ENCODE measurements at places on chromosomes 11 and 22.

DNA sequence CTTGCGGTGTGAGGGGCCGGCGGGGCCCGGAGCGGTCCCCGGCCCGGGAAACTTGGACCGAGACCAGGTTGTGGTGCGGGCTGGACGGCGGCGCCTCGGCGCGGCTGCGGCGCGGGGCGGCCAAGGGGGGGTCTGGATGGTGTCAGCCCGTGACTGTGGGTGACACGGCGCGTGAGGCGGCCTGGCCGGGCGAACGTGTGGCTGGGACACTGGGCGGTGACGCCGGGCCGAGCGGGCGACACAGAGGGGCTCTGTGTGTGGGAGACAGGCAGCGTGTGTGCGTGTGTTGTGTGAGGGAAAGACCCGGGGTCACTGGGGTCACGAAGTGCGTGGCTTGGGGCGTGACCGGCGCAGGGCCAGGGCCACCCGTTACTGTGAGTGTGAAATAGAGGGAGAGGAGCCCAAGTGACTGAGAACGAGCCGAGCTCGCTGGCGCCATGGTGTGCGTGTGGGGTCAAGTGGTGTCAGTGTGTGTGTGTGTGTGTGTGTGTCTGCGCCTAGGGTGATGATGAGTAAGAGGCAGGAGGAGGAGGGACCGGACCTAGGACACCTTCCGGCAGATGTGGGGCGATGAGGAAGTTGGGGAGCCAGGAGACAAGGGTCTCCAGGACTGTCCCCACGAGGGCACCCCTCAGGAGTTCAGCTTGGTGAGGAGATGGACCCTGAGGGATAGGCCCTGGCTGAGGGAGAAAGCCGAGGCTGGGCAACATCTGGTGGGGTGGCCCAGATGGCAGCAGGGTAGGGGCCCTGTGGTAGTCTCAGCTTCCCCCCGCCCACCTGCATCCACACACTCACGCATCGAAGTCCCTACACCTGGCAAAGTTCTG is 817 bp downstream of the RELT start:
- peak; percentile 36 for DNase-seq

GRCh38 chr11:6617315-6617781 is 1.9 kb downstream of the TPP1 start:
- no peak for DNase-seq

DNA sequence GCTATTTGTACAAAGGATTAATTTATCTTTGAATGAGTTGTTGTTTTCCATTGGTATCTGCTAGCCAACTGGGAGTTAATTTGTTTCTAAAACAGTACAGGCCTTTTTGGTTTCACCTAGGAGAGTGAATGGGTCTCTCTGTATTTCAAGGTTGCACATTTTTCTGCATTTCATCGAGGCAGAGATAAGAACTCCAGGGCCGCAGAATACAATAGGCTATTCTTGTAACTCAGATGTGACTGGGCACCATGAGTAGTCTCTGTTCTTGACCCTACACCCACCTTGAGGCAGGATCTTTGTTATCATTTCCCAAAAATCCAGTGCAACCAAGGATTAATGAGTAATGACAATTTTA is 51.7 kb upstream of the OR9Q1 start:
- no peak for DNase-seq

- DNase-seq = no peak
These were observed 12.9 kb downstream of the TRIM29 start for GRCh38 chr11:120125024-120125423.

- peak; percentile 53 for DNase-seq
These were observed 49.5 kb downstream of the MCHR1 start for GRCh38 chr22:40728731-40729189.

- no peak for DNase-seq
These were observed 8.9 kb upstream of the ST3GAL4 start for GRCh38 chr11:126346586-126346940.

- DNase-seq = no peak
These were observed 112.9 kb downstream of the KIF18A start for GRCh38 chr11:27995083-27995482.

DNA sequence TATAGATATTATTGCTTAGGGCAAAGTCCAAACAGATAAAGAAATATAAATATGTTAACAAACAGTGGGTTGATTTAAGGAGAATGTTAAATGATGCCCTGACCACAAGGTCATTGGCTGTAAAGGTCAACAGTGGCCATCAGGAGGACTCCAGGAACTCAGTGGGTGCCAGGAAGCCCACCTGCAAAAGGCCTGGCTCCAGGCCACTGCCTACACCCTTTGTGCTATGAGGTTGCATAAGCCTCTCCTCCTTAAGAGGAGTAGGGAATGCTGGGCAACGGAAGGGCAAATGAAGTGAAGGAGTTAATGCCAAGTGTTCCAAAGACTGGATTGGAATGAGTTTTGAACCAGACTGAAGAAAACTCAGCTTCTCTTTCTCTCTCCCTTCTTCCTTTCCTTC is 73.3 kb upstream of the ALX4 start:
- DNase-seq = no peak

DNA sequence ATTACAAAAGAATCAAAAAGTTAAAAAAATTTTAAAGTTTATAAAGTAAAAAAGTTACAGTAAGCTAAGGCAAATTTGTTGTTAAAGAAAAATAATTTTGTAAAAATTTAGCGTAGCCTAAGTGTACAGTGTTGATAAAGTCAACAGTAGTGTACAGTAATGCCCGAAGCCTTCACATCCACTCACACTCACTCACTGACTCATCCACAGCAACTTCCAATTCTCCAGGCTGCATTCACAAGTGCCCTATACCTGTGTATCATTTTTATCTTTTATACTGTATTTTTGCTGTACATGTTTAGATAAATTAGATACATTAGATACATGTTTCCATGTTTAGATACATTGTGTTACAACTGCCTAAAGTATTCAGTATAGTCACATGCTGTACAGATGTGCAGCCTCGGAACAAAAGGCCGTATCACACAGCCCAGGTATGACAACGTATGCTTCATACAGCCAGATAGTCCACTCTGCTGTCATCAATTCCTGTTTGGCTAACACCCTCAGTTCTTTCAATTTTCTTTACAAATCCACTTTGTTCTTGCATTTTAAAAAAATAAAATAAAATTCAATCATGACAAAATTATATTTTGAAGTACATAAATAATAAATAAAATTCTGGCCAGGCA is 80.7 kb downstream of the RBFOX2 start:
- no peak for DNase-seq

DNA sequence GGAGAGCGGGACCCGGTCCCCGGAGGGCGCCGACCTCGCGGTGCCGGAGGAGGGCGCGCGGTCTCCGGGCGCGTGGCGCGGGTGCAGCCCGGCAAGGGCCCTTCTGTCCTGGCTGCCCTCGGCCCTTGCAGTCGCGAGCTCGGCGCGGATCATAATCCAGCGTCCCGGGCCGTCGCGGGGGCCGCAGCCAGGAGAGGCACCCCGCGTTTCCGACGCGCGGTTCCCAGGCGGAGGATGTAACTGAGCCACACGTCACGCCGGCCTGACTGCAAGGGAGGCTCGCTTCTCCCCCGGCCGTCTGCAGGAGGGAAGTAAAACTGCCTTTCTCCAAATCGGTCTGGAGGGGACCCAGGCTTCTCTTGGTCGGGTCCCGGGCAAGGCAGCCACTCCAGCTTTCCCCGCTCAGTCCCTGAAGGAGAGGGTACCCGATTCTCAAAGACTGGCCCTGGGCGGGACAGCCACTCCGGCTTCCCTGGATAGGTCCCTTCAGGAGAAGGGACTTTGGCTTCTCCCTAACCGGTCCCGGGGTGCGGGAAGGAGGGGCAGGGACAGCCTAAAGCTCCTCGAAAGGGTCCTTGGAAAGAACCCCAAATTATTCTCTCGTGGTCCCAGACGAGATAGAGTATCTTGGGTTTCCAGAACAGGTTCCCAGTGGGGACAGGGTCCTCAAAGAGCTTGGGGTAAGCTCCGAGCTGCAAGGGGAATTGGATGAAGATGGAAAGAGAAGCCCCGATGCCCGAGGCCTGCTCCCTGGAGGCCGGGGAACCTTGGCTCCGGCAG is 836 bp downstream of the SPON1 start:
- no peak for DNase-seq

- DNase-seq = no peak
These were observed 108.4 kb upstream of the ZC3H12C start for GRCh38 chr11:109984634-109985289.

DNA sequence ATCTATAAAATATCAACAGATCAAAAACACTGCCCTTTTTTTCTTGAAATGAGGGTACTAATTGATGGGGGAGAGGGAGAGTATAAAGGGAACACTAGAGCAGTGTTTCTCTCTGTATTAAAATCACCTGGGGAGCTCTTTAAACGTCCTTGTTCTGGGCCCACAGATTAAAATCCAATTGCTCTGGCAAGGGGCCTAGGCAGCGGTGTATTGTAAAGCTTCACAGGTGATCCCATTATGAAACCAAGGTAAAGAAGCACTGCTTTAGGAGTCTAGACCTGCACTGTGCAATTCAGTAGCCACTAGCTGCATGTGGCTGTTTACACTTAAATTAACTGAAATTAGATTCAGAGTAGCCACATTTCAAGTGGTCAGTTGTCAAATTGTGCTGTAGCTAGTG is 3.0 kb downstream of the AQP11 start:
- DNase-seq = no peak

DNA sequence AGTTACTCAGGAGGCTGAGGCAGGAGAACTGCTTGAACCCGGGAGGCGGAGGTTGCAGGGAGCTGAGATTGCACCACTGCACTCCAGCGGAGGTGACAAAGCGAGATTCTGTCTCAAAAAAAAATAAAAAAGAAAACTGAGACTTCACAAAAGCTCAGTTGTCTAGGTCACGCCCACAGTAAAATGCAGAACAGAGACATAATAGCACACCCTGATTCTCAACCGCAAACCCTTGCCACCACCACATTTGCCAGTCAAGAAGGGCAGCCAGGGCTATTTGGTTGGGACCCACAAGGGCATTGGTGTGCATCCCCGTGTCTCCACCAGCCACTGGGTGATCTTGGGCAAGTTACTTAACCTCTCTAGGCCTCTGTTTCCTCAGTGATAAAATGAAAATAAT is 25.4 kb downstream of the CREB3L1 start:
- no peak for DNase-seq

DNA sequence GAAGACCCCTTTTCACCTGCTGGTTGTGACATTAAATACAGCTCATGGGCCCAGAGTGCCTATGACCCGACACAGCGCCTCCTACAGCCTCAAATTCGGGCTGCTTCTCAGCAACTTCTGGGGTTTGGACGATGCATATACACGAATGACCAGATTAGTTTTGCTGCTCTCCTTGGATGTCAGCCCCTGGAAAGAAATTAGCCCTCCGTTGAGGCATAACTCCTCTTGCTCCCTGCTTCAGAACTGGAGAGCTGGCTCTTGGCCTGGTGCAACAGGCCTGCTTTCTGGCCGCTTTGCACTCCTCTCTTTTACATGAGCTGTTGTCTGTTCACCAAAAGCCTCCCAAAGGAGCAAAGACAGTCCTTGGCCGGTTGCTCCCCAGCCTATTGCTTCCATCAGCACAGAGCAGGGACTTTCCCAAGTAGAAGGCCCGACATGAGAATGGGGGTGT is 3.3 kb downstream of the TECTA start:
- DNase-seq = no peak

DNA sequence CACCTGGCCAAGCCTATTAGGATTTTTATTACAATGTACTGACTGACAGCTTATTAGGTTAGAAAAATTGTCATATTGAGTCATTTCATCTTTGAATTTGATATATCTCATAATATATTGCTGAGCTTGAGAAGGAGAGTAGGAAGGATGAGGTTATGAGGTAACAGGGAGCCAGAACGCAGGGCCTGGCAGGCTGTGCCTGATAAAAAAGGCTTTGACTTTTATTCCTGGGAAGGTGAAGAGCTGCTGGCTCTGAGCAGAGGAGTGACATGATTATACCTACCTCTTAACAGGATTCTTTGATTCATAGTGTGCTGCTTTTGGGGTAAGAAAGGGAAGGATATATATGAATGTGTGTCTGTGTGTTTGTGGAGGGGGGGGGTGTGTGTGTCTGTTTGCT is 70.9 kb downstream of the SFI1 start:
- DNase-seq = no peak

DNA sequence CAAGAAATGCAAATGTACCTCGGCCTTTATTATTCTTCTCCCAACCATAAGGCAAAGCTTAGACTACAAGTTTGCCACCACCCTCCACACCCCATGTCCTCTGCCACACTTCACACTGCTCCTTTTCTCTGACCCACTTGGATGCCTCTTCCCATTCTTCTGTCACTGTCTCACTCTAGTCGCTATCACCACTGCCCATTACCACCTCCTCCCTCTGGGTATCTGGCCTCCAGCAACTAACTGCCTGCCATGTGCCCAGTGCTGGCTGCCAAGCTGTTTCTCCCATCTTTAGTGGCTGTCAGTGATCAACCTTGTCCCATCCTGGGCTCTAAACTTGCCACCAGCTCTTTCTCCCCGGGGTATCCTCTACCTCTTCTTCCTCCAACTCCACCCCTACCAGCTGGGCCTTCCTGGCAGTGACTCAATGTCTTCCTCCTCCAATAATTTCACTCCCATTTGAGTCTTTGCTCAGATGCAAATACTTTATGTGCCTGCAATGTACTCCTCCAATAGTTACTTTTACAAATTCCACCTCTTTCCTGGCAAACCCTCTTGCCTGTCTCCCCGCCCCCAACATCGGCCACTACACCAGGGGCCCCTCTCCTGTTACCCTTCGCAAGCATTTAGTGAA is 20.1 kb upstream of the KDM2A start:
- DNase-seq = no peak

GRCh38 chr22:43317239-43317638 is 25.9 kb downstream of the SCUBE1 start:
- DNase-seq = no peak

DNA sequence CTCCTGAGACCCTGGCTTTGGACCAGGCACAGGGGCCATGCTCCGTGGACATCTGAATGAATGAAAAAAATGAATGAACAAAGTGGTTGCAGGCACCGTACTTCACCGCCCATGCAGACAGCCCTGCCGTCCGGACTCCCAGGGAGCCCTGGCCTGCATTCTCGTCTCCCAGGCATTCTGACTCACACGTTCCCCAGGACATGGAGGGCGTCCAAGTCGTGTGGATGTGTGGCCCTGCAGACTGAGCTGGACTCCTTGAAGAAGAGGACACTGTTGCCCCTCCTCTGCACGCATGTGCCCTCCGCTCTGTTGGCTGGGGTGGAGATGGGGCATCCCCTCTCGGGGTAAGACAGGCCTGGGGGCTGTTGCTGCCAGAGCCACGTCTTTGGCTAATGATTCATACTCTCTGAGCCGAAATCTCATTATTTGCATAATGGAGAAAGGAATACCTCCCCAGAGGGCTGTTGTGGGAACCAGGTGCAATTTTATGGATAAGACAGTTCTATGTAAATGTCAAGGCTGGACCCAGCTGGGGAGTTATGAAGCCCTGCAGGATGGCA is 49.7 kb downstream of the RTL6 start:
- no peak for DNase-seq

GRCh38 chr22:39859903-39860588 is 33.5 kb downstream of the ENTHD1 start:
- no peak for DNase-seq

- no peak for DNase-seq
These were observed 170.8 kb upstream of the BDNF start for GRCh38 chr11:27871056-27871455.

Measured in activated T-cell treated with anti-CD3 and anti-CD28 coated beads for 1 hour (primary cell).